ENCODE measurements at places on chromosomes 4 and X.

GRCh38 chrX:133482056-133482952, 67.0 kb upstream of the GPC4 start:
- DNase-seq: no peak

GRCh38 chr4:139971111-139971510, 182.9 kb downstream of the MAML3 start:
- no peak for DNase-seq

GRCh38 chr4:78058591-78059523, 1.7 kb downstream of the FRAS1 start:
- no peak for DNase-seq

DNA sequence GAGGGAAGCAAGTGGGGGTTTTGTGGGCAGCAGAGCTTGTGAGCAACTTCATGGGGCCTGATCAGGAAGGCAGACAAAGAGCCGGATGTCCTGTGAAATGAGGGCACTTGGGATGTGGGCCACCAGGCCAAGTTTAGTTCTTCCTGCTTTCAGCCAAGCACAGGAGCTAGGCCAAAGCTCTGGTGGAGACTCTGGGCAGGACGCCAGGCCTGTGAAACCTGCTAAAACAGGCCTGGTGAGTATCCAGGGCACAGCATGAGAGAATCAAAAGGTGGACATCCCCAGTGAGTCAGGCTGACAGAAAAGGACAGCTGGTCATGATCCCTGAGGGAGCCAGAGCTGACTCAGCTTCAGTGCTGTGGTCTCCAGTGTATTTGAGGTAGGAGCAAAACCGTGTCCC, 95.7 kb downstream of the NPNT start:
- peak; percentile 48 for DNase-seq

DNA sequence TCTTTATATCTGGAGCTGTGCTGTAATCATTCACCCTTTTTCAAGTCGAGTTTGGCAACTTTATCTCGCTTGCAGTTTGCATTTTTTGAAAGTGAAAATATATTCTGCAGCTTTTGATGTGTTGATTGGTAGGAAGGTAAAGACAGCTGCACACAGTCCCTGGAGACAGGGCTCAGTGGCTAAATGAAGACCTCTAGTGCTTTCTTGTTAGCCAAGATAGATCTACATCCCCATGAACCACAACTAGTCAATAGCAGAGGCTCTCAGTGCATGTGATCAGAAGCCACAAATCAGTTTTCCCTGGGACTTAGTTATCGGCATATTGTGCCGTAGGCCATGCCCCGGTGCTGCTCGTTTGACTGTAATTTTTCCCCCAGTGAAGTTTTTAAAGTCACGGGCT, 587.7 kb upstream of the PITX2 start:
- no peak for DNase-seq

- no peak for DNase-seq
Measured at GRCh38 chr4:100936661-100937375, 410.5 kb downstream of the PPP3CA start.

DNA sequence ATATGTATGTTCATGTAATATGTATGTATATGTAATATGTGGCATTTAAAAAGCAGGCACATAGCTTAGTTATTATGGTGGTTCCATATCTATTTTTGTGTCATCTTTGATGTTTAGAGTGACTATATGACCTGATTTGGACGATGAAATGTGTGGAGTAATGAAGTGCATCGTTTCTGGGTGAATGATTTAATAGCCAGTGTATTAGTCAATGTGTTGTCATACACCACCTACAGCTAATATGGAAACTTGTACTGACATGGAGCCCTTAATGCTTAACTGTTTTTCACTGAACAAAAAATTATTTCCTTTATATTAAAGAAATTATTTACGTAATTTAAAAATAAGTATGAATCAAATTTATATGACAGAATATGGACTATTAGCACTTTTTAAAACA, 292.3 kb upstream of the FSTL5 start:
- no peak for DNase-seq

DNA sequence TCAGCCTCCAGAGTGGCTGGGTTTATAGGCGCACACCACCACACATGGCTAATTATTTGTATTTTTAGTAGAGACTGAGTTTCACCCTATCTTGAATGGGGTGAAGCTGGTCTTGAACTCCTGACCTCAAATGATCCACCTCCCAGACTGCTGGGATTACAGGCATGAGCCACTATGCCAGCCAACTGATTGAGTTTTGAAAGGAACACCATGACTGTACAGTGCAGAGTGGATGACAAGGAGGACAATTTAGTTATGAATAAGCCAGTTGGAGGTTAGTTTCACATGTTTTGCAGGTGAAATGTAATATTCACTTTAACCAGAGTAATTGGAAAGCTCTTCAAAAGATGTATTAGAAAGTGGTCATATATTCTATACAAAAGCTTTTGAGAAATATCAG, 60.8 kb downstream of the PCDH18 start:
- DNase-seq: no peak

DNA sequence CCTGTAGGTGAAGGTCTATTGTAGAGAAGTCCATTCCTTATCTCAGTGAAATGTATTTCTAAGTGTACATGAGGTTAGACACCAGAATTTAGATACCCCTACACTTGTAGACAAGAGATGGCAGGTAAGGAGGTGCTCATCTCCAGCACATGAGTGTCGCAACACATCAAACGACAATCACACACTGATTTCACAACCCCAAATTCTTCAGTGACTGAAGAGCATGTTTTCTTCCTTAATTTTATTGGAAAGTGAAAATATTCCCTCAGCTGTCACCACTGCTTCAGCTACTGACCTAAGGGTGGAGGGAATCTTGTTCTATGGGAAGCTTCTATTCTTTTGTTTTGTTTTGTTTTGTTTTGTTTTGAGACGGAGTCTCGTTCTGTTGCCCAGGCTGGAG, 280.3 kb downstream of the ARHGAP24 start:
- DNase-seq: no peak

- DNase-seq: no peak
Measured at GRCh38 chr4:3364634-3365314, 72.0 kb downstream of the RGS12 start.

DNA sequence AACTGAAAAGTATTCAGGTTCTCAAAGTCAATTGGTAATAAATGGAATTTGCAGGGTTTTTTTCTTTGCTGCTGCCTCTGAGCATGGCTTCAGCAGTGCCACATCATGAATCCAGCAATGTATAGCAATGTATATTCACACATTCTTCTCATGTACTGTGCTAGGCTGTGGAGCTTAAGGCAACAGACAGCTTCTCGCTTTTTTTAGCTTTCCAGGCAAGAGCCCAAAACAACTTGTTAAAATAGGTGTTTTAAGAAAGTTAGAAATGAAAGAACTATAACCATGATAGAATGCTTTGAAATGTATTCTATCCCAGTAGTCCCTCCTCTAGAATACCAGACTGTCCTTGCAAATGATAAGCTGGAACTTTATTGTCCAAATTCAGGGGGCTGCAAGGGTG, 30.4 kb downstream of the SMIM43 start:
- DNase-seq: no peak

DNA sequence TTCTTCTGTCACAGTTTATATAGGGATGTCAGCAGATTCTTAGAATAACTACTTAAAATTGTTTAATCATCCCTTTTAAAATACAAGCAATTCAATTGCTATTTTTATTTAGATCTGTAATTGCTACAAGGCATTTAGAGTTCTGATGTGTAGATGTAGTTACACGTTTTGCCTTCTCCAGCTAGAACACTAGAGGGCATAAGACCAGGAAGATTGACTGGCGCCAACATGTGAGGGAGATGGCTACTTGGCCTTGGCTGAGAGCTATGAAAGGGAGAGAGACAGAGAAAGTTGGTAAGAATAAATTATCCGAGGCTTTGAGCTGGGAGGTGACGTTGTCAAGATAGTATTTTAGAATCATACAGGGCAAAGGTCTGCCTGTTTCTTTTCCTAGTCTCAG, 563.7 kb upstream of the PRKX start:
- DNase-seq: no peak

- DNase-seq: peak; percentile 19
Measured at GRCh38 chr4:77044461-77045150, 31.2 kb downstream of the CCNI start.

- no peak for DNase-seq
Measured at GRCh38 chr4:73870260-73870659, 1.1 kb downstream of the CXCL1 start.

DNA sequence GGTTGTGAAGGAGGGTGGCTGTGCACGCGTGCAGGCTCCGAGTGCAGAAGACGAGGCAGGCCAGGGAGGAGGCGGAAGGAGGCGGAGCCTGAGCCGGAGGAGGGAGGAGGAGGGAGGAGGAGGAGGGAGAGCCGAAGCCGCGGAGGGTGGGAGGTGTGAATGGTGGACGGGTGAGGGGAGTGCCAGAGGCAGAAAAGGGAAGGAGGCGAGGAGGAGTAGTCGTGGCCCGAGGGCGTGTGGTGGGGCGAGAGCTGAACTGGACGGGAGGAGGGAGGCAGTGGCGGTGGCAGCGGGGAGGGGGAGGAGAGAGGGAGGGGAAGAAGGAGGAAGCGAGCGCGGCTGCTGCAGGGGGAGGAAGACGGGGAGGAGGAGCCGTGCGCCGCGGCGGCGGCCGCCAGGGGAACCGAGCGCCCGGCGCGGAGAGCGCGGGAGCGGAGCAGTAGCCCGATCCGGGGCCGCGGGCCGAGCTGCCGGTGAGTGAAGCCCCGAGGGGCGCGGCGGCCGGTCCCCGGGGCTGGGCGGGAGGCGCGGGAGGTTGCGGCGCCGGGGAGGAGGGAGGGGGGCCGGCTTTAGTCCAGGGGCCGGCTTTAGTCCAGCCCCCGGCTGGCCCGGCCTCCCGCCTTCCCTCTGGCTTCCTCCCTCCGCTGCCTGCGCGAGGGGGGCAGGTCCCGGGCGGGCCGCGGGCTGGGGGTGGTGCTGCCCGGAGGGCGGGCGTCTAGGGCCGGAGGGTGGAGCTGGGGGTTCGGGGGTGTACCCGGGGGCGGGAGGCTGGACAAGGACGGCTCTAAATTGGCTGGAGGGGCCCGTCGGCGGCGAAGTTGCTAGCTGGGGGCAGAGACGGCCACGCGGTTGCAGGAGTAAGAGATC, at the start of gene TMEM164:
TSS of gene TMEM164 (plus strand) at position 815 of the 867 bp plus-strand sequence. CDS start 661 bp downstream, outside the sequence.
- peak; percentile 81 for DNase-seq

Measured in H4 (cell line).